Memory B cell (primary cell): ENCODE measurements at places on chromosomes 13 and 19.

GRCh38 chr19:52492994-52493470 is 34.4 kb upstream of the ZNF808 start:
- DNase-seq = no peak

- DNase-seq = no peak
These were observed 534.4 kb downstream of the IRS2 start for GRCh38 chr13:109251956-109252355.

DNA sequence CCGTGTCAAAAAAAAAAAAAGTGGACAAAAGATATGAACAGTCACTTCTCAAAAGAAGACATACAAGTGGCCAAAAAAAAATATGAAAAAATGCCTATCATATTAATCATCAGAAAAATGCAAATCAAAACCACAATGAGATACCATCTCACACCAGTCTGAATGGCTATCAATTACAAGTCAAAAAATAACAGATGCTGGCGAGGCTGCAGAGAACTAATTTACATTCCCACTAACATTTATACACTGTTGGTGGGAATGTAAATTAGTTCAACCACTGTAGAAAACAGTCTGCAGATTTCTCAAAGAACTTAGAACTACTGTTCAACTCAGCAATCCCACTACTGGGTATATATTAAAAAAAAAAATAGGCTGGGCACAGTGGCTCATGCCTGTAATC is 26.5 kb upstream of the FOXO1 start:
- no peak for DNase-seq

DNA sequence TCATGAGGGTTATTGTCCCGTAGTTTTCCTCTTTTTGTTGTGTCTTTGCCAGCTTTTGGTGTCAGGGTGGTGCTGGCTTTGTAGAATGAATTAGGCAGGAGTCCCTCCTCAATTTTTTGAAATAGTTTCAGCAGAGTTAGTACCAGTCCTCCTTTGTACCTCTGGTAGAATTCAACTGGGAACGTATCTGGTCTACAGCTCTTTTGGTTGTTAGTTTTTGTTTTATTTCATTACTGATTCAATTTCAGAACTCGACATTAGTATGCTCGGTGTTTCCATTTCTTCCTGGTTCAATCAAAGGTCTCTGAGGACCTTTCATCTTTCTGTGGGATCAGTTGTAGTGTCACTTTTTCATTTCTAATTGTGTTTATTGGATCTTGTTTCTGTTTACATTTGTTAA is 1237.0 kb upstream of the PCDH9 start:
- DNase-seq = no peak

- DNase-seq = no peak
These were observed 5.0 kb downstream of the SOX1 start for GRCh38 chr13:112071723-112072533.

GRCh38 chr13:91459485-91459884 is 61.1 kb downstream of the GPC5 start:
- DNase-seq = no peak

DNA sequence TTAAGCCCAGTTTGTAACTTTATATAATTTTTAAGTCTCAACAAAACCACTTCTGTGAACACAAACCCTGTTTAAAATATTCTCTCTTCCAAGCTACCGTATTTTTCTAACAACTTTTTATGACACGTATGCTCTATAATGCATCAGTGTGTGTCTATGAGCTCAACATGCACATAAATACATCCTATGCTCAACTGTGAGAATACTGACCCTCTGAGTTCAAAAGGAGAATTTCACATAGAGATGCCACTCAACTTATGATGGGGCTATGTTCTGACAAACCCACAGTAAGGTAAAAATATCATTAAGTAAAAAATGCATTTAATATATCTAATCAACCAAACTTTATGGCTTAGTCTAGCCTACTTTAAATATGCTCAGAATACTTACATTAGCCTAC is 1139.7 kb upstream of the SPRY2 start:
- no peak for DNase-seq

GRCh38 chr19:19109601-19110000 is 28.7 kb downstream of the TMEM161A start:
- no peak for DNase-seq
